ENCODE measurements at places on chromosomes 4 and X. TPM values are rescaled to one million over a fixed set of nuclear protein-coding genes. Genes with fewer than 3 reads are reported as not detected.

Gene POU3F4
- not detected for total RNA-seq

- no peak for DNase-seq
Observed at GRCh38 chrX:2478546-2479419, 22.0 kb downstream of the DHRSX start.

DNA sequence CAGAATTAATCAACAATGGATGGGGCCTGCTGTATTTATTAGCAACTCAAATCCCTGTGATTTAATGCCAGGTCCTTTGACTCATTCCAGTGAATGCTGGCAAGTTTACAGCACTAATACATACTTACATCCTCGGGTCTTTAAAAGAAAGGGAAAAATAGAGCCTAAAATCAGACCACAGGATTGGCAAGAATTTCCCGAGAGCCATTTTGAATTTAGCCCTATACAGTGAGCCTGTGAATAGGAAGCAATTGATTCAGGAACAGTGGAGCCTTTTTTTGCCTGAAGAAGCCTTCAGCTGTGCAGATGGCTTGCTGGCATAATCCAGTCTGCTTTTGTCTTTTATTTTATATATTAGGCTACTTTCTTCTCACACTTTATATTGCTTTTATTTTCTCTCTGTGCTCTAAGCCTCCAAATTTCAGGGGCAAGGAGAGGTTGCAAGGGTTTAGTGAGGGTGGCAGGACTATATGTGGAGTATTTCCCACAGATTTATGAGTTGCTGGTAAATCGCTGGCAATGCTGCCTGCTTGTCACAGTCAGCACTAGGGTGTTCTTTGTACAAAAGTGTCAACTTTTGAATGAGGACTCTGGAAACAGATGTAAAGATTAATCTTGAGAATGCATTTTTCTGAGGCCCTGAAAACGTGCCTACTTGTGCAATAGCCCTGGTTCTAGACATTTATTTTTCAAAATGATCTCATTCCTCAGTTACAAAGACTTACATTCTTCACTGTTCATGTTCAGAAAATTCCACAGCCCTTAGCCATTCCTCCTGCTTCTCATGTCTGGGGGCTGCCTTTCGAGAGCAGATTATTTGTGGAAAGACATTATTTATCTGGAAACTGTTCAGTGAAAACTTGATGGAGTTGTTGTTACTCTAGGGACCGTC is 303.5 kb downstream of the SPRY1 start:
- peak; percentile 79 for DNase-seq

GRCh38 chrX:100681599-100681998 is 37.6 kb downstream of the SRPX2 start:
- DNase-seq = no peak

DNA sequence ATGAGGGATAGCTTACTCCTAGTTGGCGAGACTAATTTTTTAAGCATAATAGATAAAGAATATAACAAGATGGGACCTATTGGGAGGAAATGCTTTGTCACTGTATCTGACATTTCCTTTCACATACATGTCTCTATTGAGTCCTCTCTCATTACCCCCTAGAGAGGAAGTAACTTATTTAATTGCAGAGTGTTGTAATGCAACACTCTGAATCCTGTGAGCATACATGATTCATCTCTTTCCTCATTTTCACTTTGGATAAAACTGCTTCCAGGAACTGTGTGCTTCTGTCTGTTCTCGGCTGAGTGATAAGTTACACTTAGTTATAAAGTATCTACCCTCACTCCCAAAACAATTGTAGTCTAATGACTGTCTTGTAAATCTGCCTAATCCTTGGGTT is 266.1 kb upstream of the ANXA10 start:
- no peak for DNase-seq

DNA sequence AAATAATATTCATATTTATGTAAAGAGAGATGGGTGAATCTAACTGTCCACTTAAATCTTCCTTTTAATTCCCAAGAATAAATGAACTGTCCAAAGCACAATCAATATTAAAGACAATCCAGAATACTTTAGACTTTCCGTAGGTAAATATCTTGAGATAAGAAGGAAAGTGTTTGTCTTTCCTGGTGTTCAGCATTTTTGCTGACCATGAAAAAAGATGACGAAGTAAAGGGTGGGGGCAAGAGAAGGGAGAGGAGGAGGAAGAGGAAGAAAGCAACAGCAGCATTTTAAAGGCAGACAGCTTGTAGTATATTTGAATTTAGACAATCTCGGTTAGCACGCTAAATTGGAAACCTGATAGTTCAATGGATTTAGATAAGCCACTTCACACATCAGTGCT is 498.2 kb downstream of the KCNIP4 start:
- DNase-seq = no peak

DNA sequence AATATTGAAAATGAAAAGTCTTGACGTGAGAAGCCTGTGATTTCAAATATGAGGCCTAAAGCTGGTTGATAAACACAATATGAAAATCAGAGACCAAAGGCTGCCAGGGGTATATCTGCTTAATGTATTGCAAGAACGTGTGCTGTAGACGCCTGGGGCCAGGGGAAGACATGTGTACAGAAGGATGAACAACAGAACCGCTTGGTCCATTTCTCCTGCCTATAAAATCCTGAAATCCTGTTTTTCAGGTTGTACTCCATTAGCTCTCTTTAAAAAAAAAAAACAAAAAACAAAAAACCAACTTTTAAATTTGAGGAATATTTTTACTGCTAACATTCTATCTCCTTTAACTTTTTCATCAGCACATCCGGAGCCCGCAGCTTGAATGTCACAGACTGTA is 109.2 kb downstream of the STOX2 start:
- DNase-seq = peak; percentile 46
